ENCODE measurements at places on chromosomes 2 and 18. TPM values are rescaled to one million over a fixed set of nuclear protein-coding genes. Genes with fewer than 3 reads are reported as not detected.

Gene DAW1
- 0.25 TPM for total RNA-seq

Gene NPHP1
- total RNA-seq: 2.6 TPM

DNA sequence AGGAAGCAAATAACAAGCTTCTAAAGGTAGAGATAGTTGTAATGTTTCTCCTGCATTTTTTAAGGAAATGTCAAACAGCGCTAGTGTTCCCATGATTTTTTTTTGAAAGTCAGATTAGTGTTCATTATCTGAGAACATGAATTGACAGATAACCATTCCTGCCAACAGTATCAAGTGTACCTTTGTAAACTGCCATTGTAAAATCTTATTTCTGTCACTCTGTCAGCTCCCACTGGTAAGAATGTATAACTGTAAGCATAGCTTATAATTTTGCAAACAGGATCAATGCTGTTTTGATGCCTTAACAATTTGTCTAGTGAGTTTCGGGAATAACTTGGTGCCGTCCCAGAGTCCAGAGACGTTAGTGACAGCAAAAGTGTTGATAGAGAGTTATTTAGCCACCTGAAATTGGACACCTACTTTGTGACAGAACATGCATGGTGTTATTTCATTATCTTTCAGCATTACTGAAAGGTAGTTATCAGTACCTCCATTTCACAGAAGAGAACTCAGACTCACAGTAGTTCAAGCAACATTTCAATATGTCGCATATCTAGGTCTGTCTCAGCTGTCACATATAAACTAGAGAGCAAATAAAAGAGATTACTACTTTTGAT lies 221.4 kb downstream of the THSD7B start:
- DNase-seq: no peak

DNA sequence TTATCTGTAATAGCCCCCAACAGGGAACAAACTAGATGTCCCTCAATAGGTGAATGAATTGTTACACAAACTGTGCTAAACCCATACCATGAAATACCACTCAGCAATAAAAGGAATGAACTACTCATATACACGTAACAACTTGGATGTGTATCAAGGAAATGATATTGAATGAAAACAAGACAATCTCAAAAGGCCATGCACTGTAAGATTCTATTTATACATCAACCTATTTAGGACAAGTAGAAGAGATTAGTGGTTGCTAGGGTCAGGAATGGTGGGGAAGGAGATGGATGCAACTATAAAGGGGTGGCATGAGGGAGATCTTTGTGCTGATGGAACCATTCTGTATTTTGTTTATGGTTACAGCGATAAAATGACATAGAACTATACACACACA lies 47.1 kb downstream of the KANSL3 start:
- no peak for DNase-seq

- no peak for DNase-seq
Measured at GRCh38 chr18:79819968-79820351, 22.2 kb downstream of the KCNG2 start.

Data from lower leg skin (tissue), 4 donors.